ENCODE measurements at places on chromosomes 1 and 21. TPM values are rescaled to one million over a fixed set of nuclear protein-coding genes. Genes with fewer than 3 reads are reported as not detected.

DNA sequence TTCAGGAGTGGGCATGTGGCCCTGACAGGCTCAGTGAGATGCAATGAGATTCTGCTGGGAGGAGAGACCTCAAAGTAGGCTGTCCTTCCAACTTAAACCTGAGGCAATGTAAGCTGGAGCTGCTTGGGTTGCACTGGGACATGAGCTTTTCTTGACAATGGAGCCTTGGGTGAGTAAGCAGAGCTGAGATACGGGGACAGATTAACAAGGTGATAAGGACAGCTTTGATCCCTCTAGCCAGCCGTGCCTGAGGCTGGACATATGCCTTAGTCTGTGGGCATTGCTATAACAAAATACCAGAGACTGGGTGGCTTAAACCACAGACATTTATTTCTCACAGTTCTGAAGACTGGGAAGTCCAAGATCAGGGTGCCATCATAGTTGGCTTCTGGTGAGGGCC, 18.3 kb upstream of the NGF start:
- no peak for DNase-seq
- no peaks in the 10 kb centered on the region for H3K4me1 ChIP-seq
- no peak overlapping the region for H3K4me3 ChIP-seq
- no peaks in the 10 kb centered on the region for H3K36me3 ChIP-seq

GRCh38 chr21:37647781-37648180, 268.5 kb downstream of the KCNJ6 start:
- DNase-seq: no peak
- no peaks in the 10 kb centered on the region for H3K4me1 ChIP-seq
- H3K27ac ChIP-seq: no peak overlapping the region
- peaks cover 15% of the 10 kb centered on the region for H3K27me3 ChIP-seq

DNA sequence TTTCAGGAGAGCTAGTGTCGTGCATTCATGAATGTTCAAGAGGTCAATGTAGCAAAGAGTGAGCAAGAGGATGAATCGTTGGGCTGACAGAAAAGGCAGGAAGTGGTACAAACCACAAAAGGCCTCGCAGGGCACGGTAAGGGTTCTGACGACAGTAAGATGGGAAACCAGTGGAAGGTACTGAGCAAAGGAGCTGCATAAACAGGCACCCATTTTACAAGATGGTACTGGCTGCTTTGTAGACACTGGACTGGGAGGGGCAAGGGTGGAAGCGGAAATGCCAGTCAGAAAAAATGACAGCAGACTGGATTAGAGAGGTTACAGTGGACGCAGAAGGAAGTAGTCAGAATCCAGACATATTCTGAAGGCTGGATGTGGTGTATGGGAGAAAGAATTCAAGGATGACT, 123.5 kb downstream of the PTPN14 start:
- peak overlapping the region; percentile 92 for H3K27ac ChIP-seq
- H3K4me1 ChIP-seq: peaks cover 22% of the 10 kb centered on the region
- H3K27me3 ChIP-seq: no peaks in the 10 kb centered on the region
- peak; percentile 89 for DNase-seq

DNA sequence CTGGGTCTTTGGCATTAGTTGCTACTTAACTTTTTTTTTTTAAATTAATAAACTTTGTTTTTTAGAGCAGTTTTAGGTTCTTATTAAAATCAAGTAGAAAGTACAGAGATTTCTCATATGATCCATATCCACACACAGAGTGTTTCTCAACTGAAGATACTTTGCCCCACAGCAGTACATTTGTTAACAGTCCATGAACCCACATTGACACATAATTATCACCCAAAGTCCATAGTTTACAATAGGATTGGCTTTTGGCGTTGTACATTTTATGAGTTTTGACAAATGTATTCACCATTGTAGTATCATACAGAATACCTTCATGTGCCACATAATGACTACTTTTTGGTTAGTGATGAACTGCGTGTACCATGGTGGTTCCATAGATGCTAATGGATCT, 106.8 kb downstream of the ADGRL2 start:
- H3K4me3 ChIP-seq: no peak overlapping the region
- H3K27me3 ChIP-seq: no peaks in the 10 kb centered on the region
- H3K36me3 ChIP-seq: no peaks in the 10 kb centered on the region
- no peak overlapping the region for H3K27ac ChIP-seq

GRCh38 chr1:25727088-25727487, 72.9 kb upstream of the SELENON start:
- no peak overlapping the region for H3K4me3 ChIP-seq
- no peaks in the 10 kb centered on the region for H3K36me3 ChIP-seq
- no peaks in the 10 kb centered on the region for H3K27me3 ChIP-seq
- no peak overlapping the region for H3K27ac ChIP-seq

DNA sequence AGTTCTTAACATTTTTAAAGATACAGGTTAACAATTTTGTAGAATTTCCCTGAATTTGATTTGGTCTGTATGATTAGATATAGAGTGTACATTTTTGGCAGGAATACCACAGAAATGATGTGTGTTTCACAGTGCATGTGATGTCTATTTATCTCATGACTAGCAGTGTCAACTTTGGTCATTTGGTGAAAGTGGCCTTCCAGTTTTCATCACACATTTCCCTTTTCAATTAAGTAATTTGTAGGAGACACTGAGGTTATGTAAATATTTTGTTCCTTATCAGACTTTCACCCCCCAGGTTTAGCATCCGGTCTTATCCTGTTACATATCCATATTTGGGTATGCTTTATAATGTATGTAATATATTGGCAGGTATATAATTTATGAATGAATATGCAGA, 41.8 kb downstream of the MAP3K7CL start:
- H3K27me3 ChIP-seq: no peaks in the 10 kb centered on the region
- no peaks in the 10 kb centered on the region for H3K36me3 ChIP-seq
- H3K4me1 ChIP-seq: peaks cover 6% of the 10 kb centered on the region
- no peak for DNase-seq

Gene SEMA4A
- 75.1 TPM for total RNA-seq
